ENCODE measurements at places on chromosomes 4 and X.

DNA sequence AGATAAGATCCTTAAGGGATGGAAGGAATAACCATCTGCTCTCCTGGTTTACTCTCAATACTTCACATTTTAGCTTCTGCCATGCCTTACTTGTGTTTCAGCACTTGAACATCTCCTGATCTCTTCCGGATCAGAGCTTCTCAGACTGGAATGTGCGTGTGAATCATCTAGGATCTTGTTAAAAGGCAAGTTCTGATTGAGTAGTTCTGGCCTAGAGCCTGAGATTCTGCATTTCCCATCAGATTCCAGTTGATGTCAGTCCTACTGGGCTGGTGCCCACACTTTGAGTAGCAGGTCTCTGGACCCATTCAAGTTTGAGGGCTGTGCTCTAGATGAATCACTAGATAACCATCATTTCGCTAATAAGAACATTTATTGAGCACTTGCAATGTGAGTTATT, 20.0 kb downstream of the NDP start:
- no peak for DNase-seq

DNA sequence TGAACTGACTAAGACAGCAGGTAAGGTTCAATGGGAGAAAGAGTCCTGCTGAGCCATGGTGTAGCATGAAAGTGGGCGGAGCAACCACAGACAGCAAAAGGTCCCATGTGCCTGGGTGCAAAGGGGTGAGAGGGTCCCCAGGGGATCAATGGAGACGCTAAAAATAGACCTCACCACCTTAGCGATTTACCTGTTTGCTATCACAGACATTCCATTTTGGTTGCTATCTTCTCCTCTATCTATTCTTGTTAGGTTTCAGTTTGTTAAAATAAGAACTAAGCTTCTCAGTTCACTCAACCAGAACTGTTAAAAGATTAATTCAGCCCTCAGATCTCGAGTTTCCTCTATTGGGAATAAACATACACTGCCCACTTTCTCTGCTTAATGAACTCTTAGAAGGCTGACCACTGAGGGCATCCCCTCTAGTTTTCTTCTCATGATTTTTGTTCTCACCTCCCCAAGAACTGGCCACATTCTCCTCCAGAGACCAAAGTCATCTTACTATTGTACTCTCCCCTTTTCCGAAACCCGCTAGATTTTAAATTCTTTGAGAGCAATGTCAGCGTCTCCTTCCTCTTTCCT, 136.7 kb downstream of the PARM1 start:
- no peak for DNase-seq

DNA sequence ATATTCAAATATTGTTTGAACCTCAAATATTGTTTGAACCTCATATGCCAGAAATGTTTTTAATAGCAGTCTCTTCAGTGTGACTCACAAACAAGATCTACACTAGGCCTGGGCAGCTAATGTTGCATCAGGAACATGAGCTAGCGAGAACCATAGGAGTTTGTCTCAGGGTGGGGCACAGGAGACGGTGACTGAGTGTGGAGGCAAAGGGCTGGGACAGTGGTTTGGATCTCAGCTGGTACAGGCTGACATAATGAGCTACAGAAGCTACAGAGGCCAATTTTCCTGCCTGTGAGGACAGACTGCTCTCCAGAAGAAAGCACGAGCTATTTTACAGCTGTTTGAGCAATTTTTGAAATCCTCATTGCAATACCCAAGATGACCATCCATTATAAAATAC, 224.7 kb downstream of the CENPC start:
- no peak for DNase-seq

- DNase-seq: no peak
Observed at GRCh38 chr4:67776746-67777145, 22.6 kb upstream of the GNRHR start.

DNA sequence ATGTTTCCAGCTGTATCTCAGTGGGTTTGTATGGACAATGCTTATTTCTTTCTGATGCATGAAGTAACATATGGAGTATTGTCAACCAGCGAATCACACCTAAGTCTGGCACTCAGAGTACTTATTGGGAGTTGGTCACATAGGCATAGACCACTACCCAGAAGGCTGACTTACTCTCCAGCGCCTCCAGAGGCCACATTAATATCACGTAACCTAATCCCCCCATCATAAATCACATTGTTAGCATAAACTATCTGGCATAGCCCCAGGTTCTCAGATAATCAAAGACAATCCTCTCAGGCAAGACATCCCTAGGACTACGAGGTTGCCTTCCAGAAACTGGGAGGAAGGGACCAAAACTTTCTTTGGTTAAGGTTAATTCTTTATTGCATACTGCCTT, 560.5 kb upstream of the PABPC4L start:
- no peak for DNase-seq

DNA sequence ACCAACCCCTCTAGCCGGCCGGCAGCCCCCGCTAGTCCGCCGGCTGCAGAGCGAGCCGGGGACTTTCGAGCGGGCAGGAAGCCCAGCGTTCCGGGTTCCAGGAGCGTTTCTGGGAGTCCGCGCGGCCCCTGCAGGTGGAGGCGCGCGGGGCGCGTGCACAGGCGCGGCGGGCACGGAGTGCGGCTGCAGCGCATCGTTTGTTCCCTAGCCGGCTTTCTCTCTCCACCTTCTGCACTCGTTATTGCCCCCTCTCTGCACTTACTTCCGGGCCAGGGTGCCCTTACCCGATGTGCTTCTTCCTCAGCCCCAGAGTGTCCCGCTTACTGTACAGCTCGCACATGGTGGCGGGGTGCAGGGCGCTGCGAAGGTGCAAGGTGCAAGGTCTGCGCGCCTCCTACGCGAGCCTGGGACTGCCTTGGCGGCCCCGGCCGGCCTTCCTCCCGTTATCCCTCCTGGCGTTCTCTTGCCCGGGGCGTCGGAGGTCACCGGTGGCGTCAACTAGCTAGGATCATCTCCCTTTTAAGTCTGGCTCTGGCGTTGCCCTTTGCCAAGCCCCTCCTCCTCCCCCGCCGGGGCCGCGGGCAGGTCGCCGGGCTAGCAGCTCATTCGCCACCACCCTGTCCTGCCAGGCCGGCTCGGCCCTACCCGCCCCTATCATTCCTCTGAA, at the start of gene ETNPPL:
Gene ETNPPL (minus strand): TSS at position 495 of the 667 bp plus-strand sequence. CDS start 155 bp downstream, at position 340.
- DNase-seq: no peak

DNA sequence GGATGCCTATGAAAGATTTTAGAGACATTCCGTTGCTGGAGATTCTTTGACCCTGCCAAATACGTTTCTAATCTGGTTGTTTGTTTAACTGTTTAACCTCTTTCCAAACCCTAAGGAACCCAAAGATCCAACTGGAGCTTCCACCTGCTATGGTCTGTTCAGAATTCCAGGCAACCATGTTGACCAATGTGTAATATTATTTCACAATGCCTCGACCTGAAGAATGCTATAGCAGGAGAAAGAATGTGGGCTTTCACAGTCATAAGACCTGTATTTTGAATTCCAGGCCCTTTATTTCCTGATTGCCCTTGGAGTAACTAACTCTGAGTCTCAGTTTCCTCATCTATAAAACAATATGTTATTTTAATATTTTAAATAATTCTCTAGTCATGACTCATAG, 90.8 kb downstream of the COL25A1 start:
- DNase-seq: no peak

DNA sequence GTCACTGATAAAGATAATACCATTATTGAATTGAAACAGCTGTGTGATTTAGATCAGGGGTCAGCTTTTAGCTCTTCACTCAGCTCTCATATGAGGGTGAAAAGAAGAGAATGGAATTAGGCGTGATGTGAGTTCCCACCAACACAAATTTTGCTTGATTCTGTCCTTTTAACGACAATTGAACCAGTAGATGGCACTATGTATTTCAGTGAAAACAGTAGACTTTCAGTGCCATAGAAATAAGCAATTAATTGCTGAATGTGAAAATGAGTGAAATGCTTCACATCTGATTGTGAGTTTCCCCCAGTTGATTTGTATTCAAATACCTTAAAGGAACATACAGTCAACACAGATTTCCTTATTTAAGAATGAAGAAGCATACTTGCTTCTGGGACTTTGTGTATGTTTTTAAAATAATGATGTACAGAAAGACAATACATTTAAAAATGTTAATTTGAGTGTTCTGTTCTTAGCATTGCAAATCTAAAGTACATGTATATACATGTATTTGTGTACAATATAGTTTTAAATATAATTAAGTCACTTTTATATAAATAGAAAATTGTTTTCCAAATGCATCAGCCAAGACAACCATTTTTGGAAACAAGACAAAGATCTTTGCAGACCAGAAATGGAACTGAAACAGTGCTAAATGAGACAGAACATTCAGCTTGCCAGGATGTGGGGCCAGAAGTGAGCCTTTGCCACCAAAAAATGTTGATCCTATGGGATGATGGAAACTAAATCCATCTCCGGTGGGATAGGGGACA, 178.8 kb downstream of the SNCA start:
- no peak for DNase-seq

DNA sequence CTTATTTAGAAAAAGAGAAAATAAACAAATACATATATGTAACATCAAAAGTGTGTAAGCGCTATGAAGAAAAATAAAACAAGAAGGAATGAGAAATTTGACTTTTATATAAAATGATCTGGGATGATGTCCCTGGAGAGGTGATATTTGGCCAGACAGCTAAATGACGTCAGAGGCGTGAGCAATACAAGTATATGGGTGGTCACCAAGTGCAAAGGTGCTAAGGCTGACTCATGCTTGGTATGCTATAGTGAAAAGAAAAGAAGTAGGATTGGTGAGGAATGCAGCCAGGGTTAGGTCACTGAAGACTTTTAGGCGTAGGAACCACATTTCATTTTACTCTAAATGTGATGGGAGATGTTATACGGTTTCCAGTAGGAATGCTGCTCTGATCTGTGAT, 1049.1 kb upstream of the TENM3 start:
- DNase-seq: no peak

DNA sequence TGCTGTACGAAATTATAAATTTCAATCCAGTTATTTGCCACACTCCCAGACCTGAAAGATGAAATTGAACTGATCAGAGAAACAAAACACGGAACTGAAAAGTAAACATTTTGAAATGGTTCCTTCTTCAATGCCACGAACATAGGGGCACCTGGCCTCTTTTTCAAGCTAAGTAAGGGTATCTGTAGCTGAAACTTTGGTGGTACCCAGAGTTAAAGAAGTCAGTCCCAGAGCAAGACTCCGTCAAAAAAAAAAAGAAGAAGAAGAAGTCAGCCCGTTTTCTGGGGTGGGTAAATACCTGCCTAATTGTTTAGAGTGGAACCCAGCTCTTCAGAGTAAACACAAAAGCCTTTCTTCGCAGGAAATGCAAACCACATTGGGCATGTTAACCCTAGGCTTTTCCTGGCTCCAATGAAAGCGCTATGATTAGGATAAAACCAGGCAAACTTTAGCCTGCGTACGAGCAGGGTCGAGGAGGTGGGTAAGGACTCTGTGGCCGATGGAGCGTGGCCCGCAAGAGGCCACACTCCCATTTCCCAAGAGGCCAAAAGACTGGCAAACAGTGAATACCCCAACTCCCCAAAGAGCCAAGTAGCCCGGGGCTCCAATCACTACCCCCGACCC, 1.3 kb downstream of the ANTXR2 start:
- DNase-seq: no peak

DNA sequence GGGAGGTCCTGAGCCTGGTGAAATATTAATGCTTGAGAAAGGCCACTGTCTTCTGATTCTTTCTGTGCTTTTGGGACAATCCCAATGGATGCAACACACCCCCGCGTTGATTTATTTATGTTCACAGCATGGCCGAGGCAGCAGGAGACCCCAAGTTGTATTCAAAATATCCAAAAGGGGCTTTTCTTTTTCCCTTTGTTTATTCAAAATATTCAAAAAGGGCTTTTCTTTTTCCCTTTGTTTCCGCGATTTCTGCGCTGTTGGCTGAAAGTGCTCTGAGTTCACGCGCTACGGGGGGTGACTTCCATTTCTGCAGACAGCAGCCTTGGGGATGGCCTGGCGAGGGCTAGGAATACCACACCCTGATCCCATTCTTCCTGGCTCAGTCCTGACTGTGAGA, 59.5 kb upstream of the PPP2R3B start:
- no peak for DNase-seq

- DNase-seq: no peak
Observed at GRCh38 chrX:11287505-11287904, 5.7 kb upstream of the AMELX start.

DNA sequence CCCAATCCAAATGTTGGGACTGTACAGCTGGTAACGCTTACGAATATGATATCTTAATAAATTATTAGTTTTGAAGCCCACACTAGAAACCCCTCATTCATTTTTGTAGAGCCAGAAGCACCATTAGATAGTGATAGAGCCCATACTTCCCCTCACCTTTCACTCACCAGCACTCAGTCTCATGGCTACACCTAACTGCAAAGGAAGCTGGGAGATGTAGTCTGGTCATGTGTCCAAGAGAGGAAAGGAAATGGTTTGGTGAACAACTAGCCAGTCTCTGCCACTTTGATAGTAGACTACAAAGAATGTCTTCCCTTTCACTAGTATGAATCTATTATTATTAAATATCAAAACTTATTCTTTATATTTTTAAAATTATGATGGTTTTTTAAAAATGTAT, 77.1 kb upstream of the EGFL6 start:
- no peak for DNase-seq

DNA sequence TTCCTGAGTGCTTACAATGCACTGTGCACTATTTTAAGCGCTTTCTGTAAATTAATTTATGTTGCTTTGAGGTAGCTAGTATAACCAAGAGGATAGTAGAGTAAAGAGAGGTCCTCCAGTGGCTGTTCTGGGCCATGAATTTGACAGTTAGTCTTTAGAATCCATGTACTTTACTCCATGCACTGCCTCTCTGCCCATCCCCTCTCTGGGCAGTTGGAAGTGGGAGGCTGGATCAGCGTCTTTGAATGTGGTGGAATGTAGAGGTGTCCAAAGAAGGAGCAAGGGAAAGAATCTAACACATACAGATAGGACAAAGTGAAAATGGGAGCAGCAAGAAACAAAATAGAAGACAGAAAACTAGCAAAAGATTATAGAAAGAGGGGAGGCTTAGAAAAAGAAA, 712.6 kb downstream of the GRID2 start:
- DNase-seq: no peak

DNA sequence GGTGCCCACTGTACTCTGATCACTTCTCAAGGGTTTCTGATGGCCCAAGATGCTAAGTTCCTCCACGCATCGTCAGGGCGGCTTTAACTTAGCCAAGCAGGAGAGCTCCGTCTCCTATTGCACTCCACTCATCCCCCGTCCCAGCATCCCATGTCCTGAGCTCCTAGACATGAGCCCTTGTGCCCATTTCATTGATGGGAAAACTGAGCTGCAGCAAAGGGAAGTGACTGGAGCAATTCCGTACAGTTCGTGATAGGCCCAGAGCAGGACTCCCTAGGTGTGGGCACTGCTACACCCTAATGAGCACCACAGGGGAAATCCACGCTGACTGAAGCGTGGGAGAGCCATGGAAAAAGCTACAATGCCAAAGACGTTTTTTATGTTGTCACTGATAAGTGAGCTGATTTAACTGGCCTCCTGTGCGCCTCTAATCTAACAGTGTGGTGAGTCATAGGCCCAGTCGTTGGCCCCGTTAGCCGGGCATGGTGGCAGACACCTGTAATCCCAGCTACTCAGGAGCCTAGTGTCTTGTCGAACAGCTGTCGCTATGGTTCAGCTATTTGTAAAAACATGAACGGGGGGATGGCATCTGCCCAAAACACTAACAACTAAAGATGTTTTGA, 14.9 kb downstream of the NSDHL start:
- DNase-seq: no peak

- DNase-seq: no peak
Observed at GRCh38 chr4:144411700-144412099, 234.3 kb upstream of the HHIP start.

Data from stimulated activated CD4-positive, alpha-beta T cell treated with anti-CD3 and anti-CD28 coated beads, Interleukin-15, amount 100 ng/mL, for 48 hours (primary cell).